ENCODE measurements at places on chromosomes 16 and 17. TPM values are rescaled to one million over a fixed set of nuclear protein-coding genes. Genes with fewer than 3 reads are reported as not detected.
A peak's percentile ranks its signal among the peaks of the same experiment; 100 is the strongest.

Gene LRRC37A
- 5.4 TPM for total RNA-seq

Gene SLC52A1
- total RNA-seq = 0.31 TPM

Gene SALL1
- 70.7 TPM for total RNA-seq

Gene KCNJ18
- not detected for total RNA-seq

Gene ETV4
- 1.1 TPM for total RNA-seq

Gene UTP18
- 78.7 TPM for total RNA-seq

Gene SOX8
- 3.0 TPM for total RNA-seq

Gene ZNF276
- 8.4 TPM for total RNA-seq

DNA sequence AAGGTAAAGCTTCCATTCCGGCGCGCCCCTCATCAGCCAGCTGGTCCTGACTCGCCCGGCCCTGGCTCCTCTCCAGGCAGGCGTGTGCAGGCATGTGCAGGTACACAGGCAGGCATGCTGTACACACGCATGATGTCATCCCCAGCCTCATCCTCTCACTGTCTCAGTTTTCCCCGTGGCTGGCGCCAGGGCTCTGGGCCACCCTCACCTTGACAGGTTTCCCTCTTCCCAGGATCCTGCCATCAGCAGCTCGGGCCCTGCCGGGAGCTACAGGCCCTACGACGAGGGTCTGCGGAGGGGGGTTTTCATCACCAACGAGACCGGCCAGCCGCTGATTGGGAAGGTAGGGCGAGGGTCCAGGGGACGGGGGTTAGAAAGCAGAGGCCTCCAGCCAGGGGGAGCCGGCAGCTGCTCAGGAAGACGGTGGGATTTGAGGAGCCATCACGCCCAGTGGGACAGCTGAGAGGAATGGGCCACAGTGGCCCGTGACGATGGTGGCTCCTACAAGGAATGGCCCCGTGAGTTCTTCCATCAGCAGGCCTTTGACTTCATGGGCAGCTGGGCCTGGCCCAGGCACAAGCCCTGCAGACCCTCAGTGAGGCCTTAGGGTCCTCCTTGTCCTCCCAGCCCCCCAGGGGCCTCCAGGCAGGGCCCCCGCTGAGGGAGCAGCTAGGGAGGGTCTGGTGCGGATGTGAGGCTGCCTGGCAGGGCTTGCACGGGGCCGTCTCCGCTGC is 8.5 kb downstream of the GAA start:
- H3K4me3 ChIP-seq = no peak overlapping the region
- peaks cover 10% of the 10 kb centered on the region for H3K4me1 ChIP-seq
- no peak for DNase-seq
- no peaks in the 10 kb centered on the region for H3K36me3 ChIP-seq
- no peaks in the 10 kb centered on the region for H3K27me3 ChIP-seq
- H3K27ac ChIP-seq = no peak overlapping the region

- no peaks in the 10 kb centered on the region for H3K36me3 ChIP-seq
- H3K27me3 ChIP-seq = no peaks in the 10 kb centered on the region
- H3K27ac ChIP-seq = no peak overlapping the region
- no peak for DNase-seq
Observed at GRCh38 chr17:82598256-82599119, 49.8 kb downstream of the WDR45B start.

- H3K4me3 ChIP-seq = no peak overlapping the region
- no peak overlapping the region for H3K27ac ChIP-seq
- H3K36me3 ChIP-seq = no peaks in the 10 kb centered on the region
- H3K4me1 ChIP-seq = peaks cover 40% of the 10 kb centered on the region
Observed at GRCh38 chr17:7586673-7587419, 3.0 kb downstream of the SOX15 start.

DNA sequence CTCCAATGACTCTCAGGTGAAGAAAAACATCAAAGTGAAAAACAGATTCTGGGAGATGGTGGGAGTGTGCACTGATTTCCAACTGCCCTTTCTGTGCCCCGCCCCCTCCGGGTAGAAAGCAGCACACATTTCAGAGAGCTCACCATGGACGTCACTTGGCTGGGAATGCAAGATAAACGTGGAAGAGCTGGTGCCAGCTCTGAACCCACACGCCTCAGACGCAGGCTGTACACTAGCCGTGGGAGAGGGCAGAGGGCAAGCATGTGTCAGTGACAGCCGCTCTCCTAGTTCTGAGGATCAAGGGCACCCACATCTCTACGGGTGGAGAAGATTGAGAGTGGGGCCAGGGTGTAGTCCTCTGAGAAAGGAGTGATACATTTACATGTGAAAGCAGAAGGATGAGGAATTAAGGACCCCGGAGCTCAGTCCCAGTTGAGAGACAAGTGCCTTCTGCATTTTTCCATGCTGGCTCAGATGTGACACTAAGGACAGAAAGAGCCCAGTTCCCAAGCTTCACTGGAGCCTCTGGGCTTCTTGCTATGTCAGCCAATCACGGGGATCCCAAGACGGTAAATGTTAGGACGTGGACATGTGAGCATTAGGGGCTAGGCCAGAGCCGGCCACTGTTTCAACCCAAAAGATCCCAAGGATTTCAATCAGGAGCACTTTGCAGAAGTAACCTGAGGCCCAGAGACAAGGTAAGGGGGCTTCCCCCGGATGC is 101.3 kb downstream of the ZFHX3 start:
- H3K4me1 ChIP-seq = peaks cover 22% of the 10 kb centered on the region
- H3K36me3 ChIP-seq = no peaks in the 10 kb centered on the region
- H3K27ac ChIP-seq = no peak overlapping the region
- DNase-seq = no peak

- no peaks in the 10 kb centered on the region for H3K27me3 ChIP-seq
- no peak overlapping the region for H3K27ac ChIP-seq
- peaks cover 12% of the 10 kb centered on the region for H3K4me1 ChIP-seq
- no peak overlapping the region for H3K4me3 ChIP-seq
Observed at GRCh38 chr16:86809458-86809955, 231.2 kb downstream of the FOXL1 start.

DNA sequence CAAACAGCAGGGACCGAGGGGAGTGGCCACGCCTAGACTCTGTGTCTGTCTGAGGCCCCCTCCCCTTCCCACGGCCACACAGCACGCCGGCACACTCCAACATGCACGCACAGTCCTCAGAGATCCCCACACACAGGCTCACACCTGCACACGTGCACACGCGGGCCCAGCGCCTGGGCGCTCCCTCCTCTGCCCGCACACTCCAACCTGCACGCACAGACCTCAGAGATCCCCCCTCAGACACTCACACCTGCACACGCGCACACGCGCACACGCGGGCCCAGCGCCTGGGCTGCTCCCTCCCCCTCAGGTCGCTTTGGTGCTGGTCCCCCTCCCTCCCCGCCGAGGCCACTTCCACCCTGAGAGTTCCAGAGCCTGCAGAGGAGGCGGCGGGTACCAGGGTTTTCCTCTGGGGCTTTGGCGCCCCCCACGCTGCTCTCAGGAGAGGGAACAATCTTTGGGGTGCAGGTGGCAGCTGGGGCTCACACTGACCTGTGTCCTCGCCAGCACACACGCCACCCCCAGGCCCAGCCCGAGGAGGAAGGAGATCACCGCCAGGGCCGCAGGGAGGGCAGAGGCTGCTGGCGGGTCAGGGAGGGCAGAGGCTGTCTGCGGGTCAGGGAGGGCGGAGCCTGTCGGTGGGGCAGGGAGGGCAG is 1.6 kb downstream of the CD7 start:
- peaks cover 3% of the 10 kb centered on the region for H3K27me3 ChIP-seq
- no peak overlapping the region for H3K4me3 ChIP-seq
- peak; percentile 58 for DNase-seq
- peaks cover 19% of the 10 kb centered on the region for H3K4me1 ChIP-seq
- no peaks in the 10 kb centered on the region for H3K36me3 ChIP-seq
- no peak overlapping the region for H3K27ac ChIP-seq

- no peak overlapping the region for H3K27ac ChIP-seq
- H3K36me3 ChIP-seq = no peaks in the 10 kb centered on the region
- no peak for DNase-seq
- no peaks in the 10 kb centered on the region for H3K4me1 ChIP-seq
- no peaks in the 10 kb centered on the region for H3K27me3 ChIP-seq
- H3K4me3 ChIP-seq = no peak overlapping the region
Observed at GRCh38 chr16:89120281-89120680, 26.6 kb downstream of the ACSF3 start.

GRCh38 chr17:6140188-6140587 is 70.0 kb downstream of the WSCD1 start:
- H3K36me3 ChIP-seq = no peaks in the 10 kb centered on the region
- peaks cover 17% of the 10 kb centered on the region for H3K4me1 ChIP-seq
- H3K27ac ChIP-seq = no peak overlapping the region
- H3K27me3 ChIP-seq = no peaks in the 10 kb centered on the region

GRCh38 chr17:68437979-68438822 is 19.1 kb downstream of the WIPI1 start:
- no peaks in the 10 kb centered on the region for H3K4me1 ChIP-seq
- no peak for DNase-seq
- H3K27ac ChIP-seq = no peak overlapping the region
- H3K4me3 ChIP-seq = no peak overlapping the region
- no peaks in the 10 kb centered on the region for H3K36me3 ChIP-seq

Measured in neural progenitor cell (in vitro differentiated cells).